Stimulated activated CD8-positive, alpha-beta memory T cell treated with anti-CD3 and anti-CD28 coated beads, Interleukin-4, amount 100 ng/mL, for 1 hour (primary cell): ENCODE measurements at places on chromosomes 1 and 21.

DNA sequence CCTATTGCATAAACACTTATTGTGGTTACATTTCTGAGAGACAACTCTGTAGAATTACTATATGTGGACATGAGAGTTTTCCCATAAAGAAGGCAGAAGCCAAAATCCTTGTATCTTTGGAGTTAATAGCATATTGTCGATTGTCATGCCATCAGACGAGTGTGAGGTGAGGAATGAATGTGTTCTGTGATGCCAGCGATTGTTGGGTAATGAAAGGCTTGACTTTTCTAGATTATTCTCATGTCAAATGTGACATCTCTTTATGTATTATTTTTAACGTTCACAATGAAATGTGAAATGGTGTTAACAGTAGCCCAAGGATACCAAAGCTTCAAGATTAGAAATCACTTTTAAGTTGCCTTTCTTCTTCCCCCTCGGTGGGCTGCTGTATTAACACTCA, 84.9 kb downstream of the C1orf21 start:
- no peak for DNase-seq

DNA sequence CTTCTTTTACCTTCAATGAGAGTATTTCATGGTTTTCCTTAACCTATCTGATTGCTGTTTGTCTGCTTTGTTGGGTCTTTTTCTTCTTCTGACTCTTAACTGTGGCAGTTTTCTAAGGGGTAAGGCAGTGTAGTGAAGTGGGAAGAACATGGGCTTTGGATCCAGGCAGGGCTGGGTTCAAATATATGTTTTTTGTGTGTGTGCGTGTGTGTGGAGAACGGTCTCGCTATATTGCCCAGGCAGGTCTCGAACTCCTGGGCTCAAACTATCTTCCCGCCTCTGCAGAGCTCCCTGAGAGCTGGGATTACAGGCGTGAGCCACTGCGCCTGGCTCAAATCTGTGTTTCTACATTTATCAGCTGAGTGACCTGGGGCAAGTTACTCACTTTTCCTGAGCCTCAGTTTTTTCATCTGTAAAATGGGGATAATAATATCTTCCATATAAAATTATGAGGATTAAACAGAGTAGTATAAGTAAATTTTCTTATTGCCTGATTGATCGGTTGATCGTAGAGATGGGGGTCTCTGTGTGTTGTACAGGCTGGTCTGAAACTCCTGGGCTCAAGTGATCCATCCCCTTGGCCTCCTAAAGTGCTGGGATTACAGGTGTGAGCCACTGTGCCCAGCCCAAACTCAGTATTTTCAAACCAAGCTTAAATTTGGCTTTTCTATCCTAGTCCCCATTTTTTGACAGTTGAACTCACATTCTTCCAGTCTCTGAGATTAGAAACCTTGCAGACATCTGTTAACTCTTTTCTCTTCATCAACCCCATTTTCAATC, 36.0 kb upstream of the MACF1 start:
- no peak for DNase-seq

DNA sequence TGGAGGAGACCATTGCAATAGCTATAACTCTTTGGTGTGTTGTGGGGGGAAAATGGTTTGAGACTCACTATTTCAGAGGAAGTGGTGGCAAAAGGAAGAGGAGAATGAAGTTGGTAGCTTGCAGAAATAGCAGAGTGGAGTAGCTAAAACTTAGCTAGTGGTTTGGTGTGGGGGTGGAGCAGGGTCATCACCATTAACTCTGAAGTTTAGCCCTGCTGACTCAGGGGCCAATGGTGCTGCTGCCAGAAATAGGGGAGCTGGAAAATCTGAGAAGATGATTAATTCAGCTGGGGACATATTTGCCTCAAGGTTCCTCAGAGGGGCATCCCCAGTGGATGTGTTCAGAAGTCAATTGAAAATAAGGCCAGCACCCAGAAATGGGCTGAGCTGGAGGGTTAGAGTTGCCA, 65.4 kb downstream of the RUNX1 start:
- DNase-seq: peak; percentile 32

GRCh38 chr1:230230948-230231773, 164.1 kb downstream of the GALNT2 start:
- DNase-seq: no peak

- DNase-seq: no peak
Measured at GRCh38 chr1:220787069-220787619, 431 bp downstream of the MTARC1 start.

DNA sequence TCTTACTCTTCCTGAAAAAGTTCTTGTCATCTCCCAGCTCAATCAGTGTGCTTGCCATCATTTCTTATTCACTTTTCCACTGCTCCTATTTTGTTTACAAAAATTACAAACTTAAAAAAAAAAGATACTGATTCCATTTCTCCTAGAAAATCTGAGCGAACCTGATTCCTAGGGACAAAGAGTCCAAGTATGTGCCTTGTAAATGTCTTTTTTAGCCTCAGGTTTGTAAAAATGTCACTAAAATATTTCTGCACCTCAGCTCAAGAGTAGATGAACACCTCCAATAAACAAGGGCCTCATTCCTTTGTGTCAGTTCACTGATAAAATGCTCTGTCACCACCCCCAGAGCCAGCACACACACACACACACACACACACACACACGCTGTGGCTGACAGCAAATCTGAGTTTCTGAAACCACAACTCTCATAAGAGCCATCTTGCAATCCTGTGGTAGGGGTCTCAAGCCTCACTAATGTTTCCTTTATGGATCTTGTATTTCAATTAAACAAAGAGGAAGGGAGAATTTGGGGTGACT, 299.2 kb downstream of the PBX1 start:
- DNase-seq: no peak

GRCh38 chr1:89088572-89088971, 23.6 kb upstream of the GBP1 start:
- no peak for DNase-seq

GRCh38 chr1:206591226-206591625, 21.0 kb downstream of the EIF2D start:
- no peak for DNase-seq

GRCh38 chr1:183080406-183080805, 57.2 kb downstream of the LAMC1 start:
- DNase-seq: no peak

DNA sequence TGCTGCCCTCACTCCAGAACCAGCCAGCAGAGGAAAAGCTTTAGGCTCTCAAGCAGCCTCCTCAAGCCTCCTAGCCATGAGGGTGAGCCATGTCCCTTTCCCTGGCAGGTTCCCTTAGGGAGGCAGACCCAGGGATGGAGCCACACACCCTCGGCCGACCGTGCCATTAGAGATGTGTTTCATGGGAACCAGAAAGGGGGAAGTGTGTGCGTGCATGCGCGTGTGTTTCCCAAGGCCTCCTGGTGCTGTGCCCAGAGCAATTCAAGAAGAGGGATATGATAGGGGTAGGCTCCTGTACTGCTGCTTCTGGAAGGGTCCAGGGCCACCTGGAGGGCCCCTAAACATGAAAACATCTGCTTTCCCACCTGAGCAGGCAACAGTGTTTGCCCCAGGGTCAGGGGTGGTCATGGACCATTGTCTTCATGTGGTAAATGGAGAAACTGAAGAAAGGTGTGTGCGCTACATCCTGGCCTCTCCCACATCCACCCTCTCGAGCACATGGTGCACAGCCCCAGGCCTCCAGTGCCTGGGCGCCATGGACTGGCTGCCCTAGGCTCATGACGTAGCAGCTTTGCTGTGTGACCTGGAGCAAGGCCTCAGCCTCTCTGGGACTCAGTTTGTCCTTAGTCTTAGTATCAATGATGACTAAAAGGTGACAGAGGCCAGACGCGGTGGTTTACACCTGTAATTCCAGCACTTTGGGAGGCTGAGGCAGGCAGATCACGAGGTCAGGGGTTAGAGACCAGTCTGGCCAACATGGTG, 48.1 kb downstream of the SYF2 start:
- DNase-seq: no peak

GRCh38 chr1:59688976-59689375, 125.8 kb upstream of the HOOK1 start:
- DNase-seq: no peak

DNA sequence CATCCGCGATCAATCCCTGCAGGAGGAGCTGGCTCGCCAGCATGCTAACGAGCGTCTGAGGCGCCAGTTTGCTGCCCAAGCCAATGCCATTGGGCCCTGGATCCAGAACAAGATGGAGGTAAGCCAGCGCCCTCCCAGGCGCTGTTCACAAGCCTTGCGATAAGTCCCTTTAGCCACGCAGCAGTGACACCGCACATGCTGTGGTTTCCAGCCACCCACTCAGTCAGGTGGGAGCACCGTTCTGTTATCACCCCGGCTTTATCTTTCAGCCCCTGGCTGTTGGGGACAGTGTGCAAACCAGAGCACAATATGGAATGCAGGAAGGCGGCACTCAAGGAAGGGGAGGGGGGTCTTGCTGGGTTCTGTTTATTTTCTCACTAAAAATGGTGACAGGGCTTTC, 41.1 kb upstream of the MTR start:
- DNase-seq: no peak

DNA sequence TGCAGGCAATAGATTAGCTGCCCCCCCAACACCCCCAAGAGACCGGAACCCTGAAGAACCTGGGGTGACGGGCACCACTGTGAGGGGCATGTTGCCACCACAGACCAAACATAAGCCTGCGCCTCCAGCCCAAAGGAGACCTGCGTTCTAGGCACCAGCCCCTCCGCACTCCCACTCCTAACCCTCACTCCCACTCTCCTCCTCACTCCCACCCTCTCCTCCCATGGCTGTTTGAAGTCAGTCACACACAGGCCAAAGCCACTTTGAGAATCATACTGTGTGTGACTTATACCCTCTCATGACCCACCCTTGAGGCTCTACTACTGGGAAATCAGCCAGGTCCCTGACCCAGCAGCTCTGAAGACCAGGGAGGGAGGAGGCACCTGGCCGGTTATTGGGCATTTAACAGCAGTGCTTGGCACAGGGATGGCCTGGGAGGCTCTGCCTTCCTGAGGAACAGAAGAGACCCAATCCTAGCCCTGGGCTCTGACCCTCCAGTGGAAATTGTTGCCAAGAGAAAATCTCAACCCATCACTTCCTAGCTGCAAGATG, 43.5 kb downstream of the FBXO2 start:
- DNase-seq: no peak

DNA sequence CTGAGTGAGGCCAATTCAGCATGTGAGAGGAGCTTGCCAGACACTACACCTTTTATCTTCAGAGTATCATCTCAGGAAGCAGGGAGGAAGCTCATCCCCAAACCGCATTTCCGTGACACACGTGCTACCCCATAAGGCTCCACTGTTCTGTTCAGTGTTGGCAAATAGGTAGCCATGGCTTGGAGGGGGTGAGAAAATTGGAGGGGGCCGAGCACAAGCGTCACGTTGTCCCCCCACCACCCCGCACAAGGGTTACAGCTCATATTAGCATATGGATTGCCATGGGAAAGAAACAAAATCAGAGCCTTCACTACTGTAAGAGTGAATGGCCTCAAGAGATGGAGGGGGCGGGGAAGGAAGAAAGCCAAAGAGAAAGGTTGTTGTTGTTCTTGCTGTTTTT, 46.7 kb downstream of the OLIG1 start:
- no peak for DNase-seq
